SHP77 treated with DMSO at 0.1 percent for 48 hours (cell line): ENCODE measurements at places on chromosomes 4 and X.

DNA sequence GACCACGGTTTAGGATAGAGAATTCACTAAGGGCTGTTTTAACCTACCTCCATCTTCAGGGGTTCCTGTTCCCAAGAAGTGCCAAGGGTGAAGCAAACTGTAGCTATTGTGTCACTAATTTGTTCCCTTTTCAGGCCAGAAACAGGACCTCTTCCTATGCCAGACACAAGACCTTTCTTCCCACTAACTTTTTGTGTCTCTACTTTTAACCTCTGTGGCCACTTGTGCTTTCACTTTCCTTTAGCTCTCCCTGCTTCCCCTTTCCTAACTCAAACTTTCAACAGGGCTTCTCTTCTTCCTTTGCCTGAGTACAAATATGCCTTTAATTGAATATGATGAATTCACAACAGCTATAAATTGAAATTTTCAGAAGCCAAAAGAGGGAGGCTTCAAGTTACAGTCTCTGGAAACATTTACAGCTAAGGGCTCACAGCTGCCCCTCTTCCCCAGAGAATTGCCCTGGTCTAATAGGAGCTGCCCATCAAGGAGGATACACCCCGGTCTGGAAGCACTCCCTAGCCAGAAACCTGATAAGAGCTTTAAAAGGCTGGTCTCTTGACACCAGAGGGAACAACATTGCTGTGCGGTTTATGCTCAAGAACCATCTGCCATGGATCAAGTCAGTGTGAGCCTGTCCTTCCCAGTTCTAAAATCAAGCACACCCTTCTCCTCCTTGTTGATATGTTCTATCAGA is 61.7 kb upstream of the PLS3 start:
- DNase-seq: no peak

GRCh38 chr4:158112611-158113010 is 60.2 kb downstream of the GASK1B start:
- DNase-seq: no peak

GRCh38 chr4:174928174-174928573 is 10.0 kb downstream of the ADAM29 start:
- DNase-seq: no peak

GRCh38 chr4:110823251-110823650 is 200.4 kb upstream of the PITX2 start:
- DNase-seq: no peak

DNA sequence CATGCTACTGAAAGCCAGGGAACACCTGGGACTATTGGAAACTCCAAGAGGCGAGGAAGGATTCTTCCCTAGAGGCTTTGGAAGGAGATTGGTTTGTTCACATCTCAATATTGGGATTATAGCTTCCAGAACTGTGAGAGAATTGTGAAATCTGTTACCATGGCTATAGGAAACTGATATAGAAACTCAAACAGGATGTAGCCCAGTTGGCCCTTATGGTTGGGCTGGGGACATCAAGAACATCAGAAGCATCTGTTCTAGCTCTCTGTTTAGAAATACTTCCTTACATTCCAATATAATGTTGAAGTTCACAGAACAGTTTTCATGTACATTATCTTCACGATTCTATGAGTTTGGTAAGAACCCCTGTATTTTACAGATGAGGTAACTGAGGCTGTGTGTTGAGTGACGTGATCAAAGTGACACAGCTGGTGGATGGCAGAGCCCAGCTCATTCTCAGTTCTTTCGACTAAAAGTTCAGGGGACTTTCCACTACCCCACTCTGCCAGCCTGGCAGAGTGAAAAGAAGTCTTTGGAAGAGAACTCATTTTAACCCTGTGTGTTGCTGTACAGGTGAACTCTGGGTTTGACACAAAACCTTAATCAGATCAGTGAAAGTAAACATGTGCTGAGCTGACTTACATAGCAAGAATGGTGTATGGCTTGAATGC is 183.0 kb downstream of the GBA3 start:
- DNase-seq: no peak

GRCh38 chrX:39762266-39762841 is 335.4 kb downstream of the BCOR start:
- DNase-seq: no peak

- no peak for DNase-seq
These were observed 51.1 kb downstream of the ITIH6 start for GRCh38 chrX:54746928-54747327.

GRCh38 chr4:13703096-13703495 is 75.6 kb upstream of the BOD1L1 start:
- no peak for DNase-seq

DNA sequence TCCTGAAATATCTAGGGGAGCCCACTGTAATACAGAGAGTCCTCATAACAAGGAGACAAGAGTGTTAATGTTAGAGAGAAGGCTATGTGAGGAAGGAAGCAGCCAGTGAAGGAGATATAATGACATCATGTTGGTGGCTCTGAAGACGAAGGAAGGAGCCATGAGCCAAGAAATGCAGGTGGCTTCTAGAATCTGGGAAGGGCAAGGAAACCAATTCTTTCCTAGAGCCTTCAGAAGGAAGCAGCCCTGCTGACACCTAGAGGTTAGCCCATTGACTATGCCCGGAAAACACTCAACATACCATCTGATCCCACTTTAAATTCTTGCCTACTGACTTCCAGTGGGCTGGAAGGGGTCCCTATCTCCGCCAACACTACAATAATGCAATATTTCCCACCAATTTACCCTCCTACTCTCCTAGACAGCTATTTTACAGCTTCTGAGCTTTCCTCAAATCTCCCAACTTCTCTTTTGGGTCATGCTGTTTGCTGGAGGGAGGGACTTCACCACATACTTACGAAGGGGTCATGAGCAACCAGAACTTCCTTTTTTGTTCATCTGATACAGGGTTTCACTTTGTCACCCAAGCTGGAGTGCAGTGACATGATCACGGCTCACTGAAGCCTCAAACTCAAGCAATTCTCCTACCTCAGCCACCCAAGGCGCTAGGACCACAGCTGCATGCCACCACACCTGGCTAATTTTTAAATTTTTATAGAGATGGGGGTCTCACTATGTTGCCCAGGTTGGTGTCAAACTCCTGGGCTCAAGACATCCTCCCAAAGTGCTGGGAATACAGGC is 25.2 kb upstream of the G3BP2 start:
- DNase-seq: no peak

GRCh38 chr4:8857766-8858700 is 13.6 kb downstream of the HMX1 start:
- no peak for DNase-seq

GRCh38 chr4:154205471-154205870 is 286.1 kb downstream of the DCHS2 start:
- DNase-seq: no peak

DNA sequence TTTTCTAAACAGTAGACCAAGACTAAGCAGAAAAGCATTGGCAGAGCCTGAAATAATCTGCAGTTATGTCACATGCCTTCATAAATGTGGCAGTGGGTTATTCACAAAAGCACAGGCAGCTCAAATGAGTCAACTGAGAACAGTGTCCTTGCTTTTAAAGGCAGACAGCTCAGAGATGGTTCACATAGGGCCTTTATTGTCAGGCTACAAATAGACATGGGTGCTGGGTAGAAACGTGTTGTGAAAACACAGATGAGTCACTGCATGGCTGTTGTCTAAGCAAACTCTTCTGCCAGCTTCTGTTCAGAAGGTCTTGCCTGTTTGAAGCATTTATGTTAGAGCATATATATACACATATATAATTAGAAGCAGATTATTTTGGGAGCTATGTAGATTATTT is 118.0 kb downstream of the SLC4A4 start:
- DNase-seq: peak; percentile 42

- peak; percentile 25 for DNase-seq
These were observed 12.2 kb upstream of the MTMR1 start for GRCh38 chrX:150680974-150681373.

GRCh38 chr4:113288696-113289095 is 239.2 kb downstream of the ANK2 start:
- no peak for DNase-seq

GRCh38 chr4:100422894-100423293 is 94.9 kb downstream of the EMCN start:
- DNase-seq: no peak

DNA sequence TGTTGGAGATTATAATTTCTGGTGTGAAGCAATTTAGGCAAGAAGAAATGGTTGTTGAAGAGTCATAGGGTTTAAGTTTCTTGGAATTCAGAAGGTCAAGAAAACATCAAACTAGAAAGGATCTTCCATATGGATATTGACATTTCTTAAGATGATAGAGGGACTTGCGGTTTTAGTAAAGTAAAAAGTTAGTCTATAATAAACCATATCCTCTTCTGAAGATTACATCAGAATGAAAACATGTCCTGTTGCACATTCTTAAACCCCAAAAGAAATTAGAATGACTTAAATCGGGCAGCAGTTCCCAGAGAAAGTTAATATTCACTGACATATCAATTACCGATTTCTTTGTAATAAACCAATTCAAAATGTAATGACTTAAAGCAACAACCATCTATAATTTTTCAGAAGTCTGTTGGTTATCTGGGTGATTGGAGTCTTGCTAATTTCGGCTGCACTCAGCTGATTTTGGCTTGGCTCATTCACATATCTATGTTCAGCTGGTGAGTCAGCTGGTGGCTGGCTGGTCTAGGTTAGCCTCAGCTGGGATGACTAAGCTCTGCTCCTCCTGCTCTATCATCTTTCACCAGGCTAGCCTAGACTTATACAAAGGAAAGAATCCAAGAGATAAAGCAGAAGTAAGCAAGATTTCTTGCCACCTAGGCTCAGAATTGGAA is 24.4 kb upstream of the DYNLT3 start:
- DNase-seq: no peak
